ENCODE measurements at places on chromosomes 16 and 17.

GRCh38 chr17:18111330-18111971, 2.9 kb downstream of the MYO15A start:
- no peak for DNase-seq

DNA sequence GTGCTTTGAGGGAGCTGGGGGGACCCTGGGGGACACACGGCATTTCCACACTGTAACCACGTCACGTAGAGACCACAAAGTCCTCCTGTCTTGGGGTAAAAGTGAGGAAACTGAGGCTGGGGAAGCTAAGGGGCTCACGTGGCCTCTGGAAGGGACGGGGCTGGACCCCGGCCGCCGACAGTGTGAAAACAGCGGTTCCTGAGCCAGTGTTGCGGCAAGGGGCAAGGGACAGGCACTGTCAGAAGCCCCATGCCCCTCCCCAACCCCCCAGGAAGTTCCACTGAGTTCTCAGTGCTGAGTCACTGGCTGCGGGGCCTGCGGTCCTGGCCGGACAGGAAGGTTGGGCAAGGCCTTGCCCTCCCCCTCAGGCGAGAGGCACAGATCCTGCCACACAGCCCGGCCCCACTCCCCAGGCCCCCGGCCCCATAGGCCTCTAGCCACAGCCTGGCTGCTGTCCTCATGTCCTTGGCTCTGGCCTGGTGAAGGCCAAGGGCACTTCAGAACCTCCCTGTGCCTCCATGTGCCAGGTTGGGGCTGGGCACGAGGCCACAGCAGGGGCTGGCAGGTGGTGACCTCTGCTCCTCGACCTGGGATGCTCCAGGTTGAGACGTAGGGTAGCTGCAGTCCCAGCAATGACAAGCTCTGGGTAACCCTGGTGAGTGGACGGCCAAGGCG, 5.0 kb upstream of the CCDC57 start:
- DNase-seq = no peak

GRCh38 chr17:2803386-2803785, 7.1 kb downstream of the RAP1GAP2 start:
- no peak for DNase-seq

GRCh38 chr17:78184351-78184750, 2.5 kb downstream of the TK1 start:
- DNase-seq = no peak
